ENCODE measurements at places on chromosomes 5 and 9.

- DNase-seq, result no peak
Measured at GRCh38 chr9:128144239-128145181, 4.7 kb upstream of the LCN2 start.

DNA sequence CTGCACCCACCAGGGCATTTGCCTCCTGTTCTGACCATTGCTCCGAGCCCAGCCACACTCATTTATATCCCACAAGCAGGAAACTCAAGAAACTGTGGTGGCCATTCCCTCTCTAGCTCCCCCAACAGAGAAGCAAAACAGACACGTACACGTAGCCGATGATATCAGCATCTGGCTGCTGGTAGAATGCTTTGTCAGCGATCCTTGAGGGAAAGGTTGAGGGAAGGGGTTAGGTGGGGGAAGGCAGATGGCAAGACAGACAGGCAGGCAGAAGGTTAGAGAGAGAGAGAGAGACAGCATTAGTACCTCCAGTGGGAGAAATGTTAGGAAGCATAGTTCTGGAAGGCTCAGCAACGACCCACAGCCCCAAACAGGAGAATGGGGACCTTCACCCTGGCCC is 7.8 kb downstream of the HIGD2A start:
- DNase-seq, result no peak

- no peak for DNase-seq
Measured at GRCh38 chr5:67495072-67495471, 298.5 kb upstream of the CD180 start.

DNA sequence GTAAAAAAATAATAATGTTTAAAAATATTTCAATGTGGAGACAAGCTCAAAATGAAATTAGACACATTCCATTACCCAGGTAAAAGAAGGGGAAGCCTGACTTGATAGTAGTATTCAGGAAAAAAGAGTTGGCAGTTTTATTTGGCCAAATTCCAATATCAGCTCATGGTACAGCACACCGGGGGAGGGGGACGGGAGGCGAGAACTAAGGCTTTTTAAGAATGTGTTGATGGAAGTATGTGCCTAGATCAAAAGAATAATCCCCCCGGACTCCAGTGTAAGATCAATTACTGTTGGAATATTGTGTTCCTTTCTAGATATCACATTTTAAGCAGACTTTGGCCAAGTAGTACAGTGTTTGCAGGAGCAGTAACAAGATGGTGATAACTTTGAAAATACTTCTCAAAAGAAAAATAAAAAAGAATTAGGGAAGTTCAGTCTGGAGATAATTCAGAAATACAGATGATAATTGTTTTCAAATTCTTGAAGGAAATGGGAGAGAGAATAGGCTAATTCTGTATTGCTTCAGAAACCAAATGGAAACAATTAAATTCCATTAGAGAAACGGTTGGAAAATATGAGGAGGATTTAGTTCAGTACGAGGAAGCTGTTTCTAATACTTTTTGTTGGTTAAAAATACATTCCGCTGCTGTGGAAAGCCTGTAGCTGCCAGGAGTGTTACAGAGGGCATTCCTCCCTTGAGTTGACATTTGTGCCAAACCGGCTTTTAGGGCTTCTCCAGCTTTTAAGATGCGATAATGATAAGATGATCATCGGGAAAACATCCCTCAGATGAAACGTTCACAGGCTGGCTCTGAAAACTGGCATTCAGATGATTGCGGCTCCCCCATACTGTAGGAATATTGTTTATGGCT is 98.1 kb upstream of the ERBIN start:
- DNase-seq, result no peak

GRCh38 chr9:95991326-95991725 is 115.8 kb downstream of the ERCC6L2 start:
- DNase-seq, result no peak
